ENCODE measurements at places on chromosomes 7 and 10.

DNA sequence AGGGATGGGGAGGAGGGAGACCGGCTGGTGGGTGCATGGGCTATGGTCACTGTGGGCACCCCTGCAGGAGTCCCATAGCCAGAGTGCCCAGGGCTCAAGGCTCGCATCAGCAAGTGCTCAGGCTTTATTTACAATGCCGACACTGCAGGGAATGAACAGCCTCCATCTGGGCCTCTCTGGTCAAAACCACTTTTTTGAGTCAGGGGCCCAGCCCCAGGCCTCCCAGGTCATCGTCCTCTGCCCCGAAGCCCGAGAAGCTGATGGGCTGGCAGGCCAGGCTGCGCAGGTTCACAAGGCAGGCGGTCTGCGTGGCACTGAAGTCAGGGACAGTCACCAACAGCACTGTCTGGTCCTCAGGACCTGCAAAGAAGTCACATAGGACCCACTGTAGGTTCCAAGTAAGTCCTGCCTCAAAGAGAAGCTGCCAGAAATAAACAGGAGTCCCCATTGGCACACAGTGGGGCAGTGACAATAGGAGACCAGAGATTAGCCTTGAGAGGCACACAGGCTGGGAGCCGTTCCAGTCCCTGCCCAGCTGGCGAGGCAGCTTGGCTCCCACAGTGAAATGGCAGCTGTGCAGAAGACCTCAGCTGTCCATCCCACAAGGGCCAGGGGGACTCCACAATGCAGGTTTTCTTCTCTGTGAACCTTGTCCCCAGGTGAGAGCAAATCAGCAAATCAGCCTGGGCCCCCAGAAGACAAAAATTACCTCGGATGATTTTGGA lies 8.6 kb downstream of the POLD2 start:
- DNase-seq = no peak

- peak; percentile 51 for DNase-seq
Measured at GRCh38 chr10:63265222-63265617, 132.1 kb downstream of the NRBF2 start.

DNA sequence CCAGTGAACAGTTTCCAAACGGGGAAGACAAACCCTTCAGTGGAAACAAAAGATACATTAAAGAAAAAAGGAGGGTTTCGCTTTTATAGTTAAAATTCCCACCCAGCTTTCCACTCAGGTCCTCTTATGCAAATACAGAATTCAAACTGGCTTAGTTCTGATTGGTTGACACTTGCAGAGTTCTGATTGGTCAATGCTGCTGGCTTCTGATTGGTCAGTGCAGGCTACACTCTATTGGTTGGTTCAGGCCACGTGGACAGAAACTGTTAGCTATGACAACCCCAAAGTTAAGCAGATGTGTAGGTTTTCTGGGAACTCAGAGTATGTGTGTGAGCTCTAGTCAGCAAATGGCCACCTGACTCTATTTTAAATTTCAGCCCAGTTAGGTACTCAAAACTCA lies 80.0 kb downstream of the FBXL13 start:
- no peak for DNase-seq

DNA sequence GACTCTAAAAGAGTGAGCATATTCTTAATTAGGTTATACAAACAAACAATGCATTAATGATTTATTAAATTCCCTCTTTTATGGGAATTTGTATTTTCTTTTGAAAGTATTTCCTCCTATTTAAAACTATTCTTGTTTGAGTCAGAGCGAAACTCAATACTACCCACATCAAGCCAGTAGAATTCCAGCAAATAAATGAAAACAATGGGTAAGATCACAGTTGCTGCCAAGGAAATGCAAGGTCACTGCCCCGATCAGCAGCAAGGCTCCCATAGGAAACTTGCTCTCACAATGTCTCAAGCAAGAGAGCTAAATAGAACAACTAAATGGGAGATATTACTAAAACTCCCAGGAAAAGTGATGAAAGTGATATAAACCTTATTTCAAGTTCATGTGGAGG lies 206.3 kb downstream of the THSD7A start:
- no peak for DNase-seq

GRCh38 chr7:5624386-5625365 lies 156.8 kb downstream of the RNF216 start:
- no peak for DNase-seq

GRCh38 chr7:125338110-125338509 lies 408.5 kb upstream of the POT1 start:
- DNase-seq = no peak

- no peak for DNase-seq
Measured at GRCh38 chr10:60021361-60021760, 115.0 kb upstream of the CCDC6 start.

DNA sequence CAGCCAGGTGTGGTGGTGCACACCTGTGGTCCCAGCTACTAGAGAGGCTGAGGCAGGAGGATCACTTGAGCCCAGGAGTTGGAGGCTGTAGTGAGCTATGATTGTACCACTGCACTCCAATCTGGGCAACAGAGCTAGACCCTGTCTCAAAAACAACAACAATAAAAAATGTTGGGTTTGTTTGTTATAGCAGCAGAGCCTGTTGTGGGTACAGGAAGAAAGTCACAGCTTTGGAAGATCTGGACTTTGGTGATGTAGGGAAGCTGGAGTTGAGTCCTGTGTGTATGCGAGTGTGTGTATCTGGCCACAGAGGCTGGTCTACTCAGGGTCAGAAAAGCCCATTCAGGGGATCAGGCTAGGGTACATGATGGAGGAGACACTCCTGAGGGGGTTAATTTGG lies 3.9 kb downstream of the GRID2IP start:
- DNase-seq = no peak

GRCh38 chr7:26815426-26815825 lies 49.0 kb downstream of the SKAP2 start:
- no peak for DNase-seq

GRCh38 chr7:30148426-30148825 lies 13.6 kb downstream of the MTURN start:
- no peak for DNase-seq

DNA sequence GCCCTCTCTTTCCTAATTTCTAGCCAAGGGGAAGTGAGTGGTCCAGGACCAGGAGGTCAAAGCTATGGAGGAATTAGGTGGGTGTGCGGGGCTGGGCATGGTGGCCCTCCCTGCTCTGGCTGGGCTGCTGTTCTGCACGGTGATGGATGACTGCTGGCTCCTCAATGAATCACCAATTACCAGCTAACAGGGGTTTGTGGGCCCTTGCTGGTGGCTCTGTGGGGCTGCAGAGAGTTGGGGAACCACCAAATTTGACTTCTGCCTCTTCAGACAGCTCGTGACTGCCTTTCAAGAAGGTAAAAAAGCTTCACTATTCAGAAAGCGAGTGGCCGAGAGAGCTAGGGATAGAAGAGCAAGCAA lies 35.0 kb upstream of the HABP2 start:
- DNase-seq = no peak
